Endodermal cell (in vitro differentiated cells): ENCODE measurements at places on chromosomes 6 and 20.

GRCh38 chr20:63377256-63377941 is 16.2 kb upstream of the CHRNA4 start:
- DNase-seq, result peak; percentile 71

GRCh38 chr20:2757001-2757400 is 43.4 kb downstream of the CPXM1 start:
- no peak for DNase-seq

DNA sequence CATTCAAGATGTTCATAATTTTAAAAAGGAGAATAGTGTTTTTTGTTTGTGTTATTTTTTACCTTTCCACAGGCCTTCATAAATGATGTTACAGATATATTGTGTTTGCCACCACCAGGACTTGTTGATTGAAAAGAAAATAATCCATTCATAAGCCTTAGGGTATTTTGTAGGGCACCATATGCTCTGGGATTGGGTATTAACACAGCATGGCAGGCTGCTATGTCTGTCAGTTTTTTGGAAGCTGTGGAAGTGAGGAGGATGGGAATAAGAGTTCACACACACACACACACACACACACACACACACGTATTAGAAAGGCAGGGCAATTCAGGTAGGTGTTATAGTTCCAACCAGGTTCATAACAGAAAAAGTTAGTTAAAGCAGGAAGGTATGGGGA is 237.9 kb downstream of the HDGFL1 start:
- no peak for DNase-seq

GRCh38 chr20:36550790-36551299 is 9.5 kb downstream of the MYL9 start:
- DNase-seq, result peak; percentile 50

- DNase-seq, result no peak
Observed at GRCh38 chr6:31353384-31353945, 3.5 kb downstream of the HLA-B start.

DNA sequence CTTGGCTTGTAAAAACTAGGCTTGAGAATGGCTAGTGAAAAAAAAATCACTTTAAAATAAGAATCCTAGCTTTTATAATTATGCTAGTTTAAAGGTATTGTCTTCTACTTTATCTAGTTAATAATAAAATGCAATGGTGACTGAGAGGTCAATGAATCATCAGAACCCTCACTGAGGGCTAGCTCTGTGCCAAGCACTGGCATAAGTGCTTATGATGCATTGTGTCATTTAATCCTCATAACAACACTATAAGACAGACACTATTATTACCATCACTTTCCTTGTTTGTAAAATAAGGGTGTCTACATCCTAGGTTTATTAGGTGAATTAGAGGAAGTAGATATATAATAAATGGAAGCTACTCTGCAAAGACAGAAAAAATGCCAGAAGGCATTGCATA is 144.3 kb downstream of the F13A1 start:
- DNase-seq, result no peak

- no peak for DNase-seq
Observed at GRCh38 chr6:134738211-134738885, 211.6 kb downstream of the ALDH8A1 start.

DNA sequence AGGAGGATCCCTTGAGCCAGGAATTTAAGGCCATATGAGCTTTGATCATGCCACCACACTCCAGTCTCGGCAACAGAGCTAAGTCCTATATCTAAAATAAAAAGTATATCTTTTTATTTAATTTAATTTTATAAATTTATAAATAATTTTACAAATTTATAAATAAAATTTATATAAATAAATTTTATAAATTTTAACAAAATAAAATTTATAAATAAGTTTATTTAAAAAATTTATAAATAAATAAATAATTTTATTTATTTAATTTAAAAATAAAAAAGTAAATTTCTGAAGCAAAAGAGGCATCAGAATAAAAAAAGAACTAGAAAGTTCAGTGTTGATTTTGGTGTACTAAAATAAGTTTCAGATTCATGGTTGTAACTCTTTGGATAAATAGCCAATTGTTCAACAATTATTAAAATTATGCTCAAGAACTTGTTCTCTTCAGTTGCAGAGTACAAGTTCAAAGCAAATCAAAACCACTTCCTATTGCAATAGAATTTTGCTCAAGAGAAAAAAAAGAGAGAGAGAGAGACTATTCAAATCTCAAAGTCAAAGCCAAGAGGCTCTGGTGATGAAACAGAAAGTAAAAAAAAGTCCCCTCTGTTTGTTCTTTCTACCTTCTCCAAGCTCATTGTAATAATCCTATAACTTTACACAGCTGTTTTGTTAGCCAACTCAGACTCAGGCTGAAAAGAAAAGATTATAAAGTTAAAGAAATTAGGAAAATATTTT is 547.5 kb upstream of the ADGRB3 start:
- DNase-seq, result no peak

DNA sequence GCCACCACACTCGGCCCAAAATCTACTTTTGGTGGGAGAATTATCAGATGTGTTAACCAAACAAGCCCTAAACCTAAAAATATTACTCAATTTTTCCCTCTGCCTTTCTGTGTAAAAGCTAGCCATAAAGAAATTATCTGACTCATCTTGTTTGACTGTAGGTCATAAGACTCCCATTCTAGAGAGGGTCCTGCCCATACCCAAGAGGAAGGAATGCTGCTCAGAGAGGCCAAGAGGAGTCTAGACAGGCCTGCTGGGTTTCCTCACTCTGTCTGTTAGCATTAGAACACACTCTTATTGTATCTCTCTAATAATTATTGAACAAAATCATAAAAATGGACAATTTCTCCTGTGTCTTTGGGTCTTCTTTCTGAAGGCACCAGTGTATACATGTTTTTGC is 26.1 kb downstream of the C6orf141 start:
- no peak for DNase-seq

- no peak for DNase-seq
Observed at GRCh38 chr6:52394251-52394666, 25.9 kb upstream of the EFHC1 start.

DNA sequence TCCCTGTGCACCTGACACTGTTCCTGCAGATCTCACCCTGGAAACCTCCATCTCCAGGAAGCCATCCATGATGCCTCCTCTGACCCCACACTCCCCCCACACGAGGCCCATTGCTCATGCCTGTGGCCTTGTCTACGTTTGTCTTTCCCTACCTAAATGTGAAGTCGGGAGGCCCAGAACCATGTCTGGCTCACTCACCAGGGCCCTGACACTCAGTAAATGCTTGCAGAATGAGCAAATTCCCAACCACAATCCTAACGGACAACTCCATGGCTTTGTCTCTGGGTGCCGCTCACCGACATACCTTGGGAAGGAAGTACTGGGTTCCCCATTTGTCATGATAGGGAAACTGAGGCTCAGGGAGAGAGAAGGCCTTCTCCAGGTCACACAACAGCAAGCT is 7.3 kb downstream of the PEDS1 start:
- DNase-seq, result no peak

DNA sequence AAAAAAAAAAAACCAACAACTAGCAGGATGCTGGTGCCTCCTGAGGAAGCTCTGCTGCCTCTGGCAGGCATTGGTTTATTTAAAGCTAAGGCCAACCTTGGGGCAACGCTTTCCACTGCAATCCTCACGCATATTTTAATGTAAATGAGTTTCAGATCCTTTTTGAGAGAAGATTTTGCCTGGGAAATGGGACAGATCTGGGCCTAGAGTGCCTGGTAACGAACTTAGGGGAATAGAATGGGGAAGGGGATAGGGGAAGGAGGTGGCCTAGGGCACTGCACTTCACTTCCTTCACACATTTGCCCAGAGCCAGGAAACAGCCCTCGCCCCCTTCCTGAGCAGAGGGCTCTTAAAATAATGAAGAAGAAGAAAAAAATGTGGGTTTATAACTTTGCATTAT is 132.7 kb upstream of the TMEM170B start:
- no peak for DNase-seq

DNA sequence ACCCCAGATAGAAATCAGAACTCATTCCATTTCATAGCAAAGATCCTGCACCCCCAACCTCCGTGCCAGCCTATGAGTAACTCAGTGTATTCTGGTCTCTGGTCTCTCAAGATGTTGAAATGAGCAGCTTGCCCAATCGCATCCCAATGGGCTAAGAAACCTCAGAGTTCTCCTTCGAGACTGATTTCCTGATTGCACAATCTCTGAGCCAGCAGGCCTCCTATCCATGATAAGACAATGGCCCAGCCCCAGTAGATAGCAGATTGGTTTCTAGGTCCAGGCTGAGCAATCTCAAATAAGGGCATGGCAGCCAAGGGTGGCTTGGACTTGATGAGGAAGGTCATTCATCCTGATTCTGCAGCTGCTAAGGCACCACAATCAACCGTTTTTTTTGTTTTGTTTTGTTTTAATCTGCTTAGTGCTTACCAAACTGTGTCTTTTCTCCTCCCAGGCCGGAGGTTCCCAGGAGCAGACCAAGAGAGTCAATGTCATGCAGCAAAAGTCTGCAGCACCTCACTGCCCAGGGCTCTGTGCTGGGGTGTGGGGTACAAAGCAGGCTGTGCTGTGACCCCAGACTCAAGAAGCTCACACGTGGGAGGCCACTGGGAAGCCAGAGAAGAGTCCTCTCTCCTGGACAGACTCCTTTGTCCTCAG is 125.1 kb upstream of the NXT1 start:
- DNase-seq, result no peak

DNA sequence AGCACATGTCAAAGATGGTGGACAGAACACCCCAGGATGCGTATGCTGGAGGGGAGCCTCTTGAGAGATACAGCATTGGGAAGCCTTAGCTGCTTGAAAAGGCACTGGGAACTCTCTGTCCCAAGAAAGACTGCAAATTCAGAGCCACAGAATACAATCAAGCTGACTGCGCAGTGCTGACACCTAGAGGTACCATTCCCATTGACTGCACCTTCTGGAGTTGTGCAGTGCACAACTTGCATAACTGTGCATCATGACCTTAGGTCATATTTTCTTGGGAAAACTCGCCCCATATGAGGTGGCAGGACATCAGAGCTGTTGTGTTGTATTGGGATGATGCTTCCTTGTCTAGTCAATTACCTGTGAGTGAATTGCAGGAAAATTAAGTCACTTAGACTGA is 646.5 kb upstream of the NOX3 start:
- DNase-seq, result peak; percentile 52

- DNase-seq, result no peak
Observed at GRCh38 chr6:43919774-43920173, 149.8 kb downstream of the VEGFA start.

- DNase-seq, result no peak
Observed at GRCh38 chr20:35730583-35731468, 11.2 kb downstream of the RBM39 start.

DNA sequence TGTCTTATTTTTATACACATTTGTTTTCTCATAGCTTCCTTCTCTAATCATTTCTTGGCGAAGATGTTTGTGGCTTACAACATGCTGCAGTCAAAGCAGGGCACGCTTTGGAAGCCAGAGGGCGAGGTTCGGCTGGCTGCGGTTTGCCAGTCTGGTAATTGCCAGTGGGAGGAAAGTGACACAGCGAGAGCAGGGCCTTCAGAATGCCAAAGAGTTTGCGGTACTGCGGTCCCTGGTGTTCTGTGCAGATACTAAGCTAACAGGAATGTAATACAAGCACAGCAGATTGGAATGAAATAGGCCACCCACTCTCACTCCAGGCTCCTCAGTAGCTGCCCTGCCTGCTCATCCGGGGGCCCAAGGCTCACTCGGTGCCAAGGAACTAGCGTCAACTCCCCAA is 58.7 kb upstream of the TGM3 start:
- peak; percentile 52 for DNase-seq

GRCh38 chr20:45347297-45347935 is 808 bp downstream of the SDC4 start:
- no peak for DNase-seq

DNA sequence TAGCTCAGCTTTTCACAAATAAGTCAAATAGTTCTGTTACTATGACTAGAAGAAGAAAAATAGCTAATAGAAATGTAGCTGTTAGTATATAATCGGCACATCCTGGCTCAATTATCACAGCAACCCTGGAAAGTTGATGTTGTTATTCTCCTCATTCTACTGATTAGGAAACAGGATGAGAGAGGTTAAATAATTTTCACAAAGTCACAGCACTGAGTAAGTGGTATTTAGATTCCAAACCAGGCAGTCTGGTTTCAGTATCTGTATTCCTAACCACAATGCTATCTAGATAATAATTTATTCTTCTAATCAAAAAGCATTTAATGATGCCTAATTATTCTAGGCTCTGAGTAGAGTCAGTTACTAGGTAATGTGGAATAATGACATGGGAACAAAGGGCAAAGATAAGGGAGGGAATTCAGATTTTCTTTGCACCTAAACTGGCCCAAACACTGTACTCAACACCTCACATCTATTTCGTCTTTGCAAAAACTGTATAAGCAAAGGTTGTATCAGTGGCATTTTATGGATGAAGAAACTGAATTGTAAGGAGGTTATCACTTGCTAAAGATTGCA is 51.3 kb downstream of the PDE7B start:
- DNase-seq, result no peak

DNA sequence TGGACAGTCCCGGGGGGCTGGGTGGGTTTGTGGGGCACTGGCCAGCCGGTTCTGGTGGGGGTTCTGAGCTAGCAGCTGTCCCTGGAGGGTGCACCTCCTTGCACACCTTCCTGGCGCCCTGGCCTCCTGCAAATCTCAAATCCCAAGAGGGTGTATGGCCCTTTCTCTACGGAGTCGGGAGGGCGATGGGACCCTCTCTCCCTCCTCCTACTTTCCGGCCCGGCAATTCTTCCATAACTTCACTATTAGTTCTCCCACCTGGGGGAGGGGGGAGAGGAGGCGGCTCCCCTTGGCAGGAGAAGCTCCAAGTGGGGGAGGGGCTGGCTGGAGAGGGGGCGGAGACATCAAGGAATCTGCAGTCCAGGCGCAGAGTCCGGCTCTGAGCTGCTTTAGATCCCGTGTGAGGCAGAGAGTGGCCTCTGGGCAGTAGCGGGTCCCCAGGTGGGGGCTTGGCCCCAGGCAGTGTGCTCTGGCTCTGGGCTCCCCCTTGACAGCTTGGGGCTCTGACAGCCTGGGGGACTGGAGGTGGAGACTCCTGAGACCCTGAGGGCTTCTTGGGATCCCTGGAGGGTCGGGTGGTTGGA is 1.4 kb upstream of the LAMA5 start:
- peak; percentile 90 for DNase-seq

- DNase-seq, result no peak
Observed at GRCh38 chr6:118382126-118382525, 166.0 kb upstream of the PLN start.

- peak; percentile 86 for DNase-seq
Observed at GRCh38 chr6:7052443-7053011, 55.2 kb upstream of the RREB1 start.

DNA sequence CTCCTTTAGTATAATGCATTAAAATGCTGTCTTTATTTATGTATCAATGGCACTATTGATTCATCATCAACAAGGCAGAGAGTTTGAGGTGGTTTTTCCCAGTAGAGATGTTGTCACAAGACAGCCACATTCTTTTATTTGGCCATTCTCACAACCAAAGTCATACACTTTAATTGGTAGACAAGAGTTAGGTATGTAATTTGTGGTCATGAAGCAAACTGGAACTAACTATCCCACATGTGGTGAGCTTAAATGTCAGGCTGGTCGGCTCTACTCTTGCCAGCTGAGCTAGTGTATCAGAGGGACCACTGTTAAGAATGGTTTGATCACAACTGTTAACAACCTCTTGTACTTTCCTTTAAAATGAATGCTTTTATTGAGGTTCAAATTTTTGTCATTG is 714.6 kb downstream of the CD109 start:
- DNase-seq, result no peak
